Retinal pigment epithelial cell (primary cell): ENCODE measurements at places on chromosomes 4 and X.

DNA sequence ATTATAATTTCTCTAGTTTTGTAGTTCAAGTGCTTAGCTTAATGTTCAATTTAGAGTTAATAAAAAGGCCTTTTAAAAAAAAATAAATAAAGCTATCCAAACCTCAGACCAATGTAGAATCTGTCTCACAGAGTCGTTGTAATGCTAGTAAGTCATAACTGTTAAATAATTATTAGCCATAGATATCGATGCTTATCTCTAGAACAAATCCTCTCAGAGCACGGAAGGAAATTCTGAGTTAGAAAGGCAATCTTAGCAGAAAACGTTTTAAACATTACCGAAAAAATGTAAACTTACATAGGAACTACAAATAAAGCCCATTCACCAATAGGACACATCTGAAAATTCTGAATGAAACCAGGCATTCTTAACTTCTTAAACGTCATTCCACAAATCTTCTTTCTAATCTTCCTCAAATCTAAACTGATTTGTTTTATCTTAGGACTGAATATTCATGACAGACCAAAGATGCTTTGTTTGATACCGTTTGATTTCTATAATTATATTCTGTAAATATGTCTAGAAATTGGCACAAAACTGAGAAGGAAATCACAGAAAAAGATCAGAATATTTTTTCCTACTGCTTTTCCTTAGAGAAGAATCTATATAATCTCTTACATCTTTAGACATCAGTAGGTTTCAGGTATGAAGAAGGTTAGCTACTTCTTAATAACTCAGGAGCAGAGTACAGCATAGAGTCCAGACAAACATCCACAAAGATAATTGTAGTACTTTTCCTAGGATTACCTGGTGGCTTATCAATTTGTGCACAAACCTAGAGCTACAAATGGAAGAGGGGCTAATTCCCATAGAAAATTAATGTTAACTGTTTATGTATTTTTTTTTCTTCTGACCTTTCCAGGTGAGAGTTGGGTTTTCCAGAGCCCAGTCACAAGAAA is 140.7 kb downstream of the BTC start:
- DNase-seq, result no peak

GRCh38 chr4:121697564-121697963 is 784 bp upstream of the ANXA5 start:
- no peak for DNase-seq

- no peak for DNase-seq
Measured at GRCh38 chrX:37640142-37640541, 45.4 kb upstream of the XK start.

DNA sequence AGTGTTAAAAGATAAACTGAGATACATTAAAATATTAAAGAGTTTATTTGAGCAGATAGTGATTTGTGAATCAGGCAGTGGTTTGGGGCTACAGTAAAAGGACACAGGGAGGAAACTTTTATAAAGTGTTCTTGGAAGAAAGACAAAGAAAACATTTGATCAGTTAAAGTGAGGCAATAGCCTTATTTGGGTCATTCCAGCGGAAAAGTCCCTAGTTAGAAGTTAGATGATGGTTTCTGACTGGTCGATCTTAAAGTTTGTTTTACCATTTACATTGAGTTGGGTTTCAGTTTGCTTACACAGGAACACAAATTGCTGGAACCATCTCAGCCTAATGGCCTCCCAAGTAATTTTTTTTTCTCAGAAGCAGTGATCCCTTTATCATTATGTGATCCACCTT is 69.7 kb downstream of the PPP1R2C start:
- no peak for DNase-seq

DNA sequence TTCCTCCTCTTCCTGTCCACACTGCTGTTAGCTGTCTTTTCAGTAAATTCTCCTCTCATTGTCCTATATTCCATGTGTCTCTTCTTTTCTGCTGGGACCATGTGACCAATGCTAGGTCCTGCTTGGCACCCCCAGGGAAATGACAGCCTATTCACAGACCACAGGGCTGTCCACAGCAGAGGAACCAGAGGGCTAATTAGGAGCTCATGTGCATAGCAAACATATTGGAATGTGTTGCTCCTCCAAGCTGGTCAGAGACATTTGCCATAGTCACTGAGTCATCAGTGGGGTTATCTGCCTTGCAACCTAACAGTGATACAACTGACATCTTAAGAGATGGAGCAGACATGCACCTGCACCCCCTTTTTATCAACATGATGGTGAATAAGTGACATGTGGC is 67.9 kb upstream of the PUDP start:
- DNase-seq, result no peak

GRCh38 chr4:26185436-26185835 is 135.4 kb upstream of the RBPJ start:
- DNase-seq, result no peak

GRCh38 chr4:169906104-169906503 is 120.1 kb downstream of the MFAP3L start:
- DNase-seq, result no peak

DNA sequence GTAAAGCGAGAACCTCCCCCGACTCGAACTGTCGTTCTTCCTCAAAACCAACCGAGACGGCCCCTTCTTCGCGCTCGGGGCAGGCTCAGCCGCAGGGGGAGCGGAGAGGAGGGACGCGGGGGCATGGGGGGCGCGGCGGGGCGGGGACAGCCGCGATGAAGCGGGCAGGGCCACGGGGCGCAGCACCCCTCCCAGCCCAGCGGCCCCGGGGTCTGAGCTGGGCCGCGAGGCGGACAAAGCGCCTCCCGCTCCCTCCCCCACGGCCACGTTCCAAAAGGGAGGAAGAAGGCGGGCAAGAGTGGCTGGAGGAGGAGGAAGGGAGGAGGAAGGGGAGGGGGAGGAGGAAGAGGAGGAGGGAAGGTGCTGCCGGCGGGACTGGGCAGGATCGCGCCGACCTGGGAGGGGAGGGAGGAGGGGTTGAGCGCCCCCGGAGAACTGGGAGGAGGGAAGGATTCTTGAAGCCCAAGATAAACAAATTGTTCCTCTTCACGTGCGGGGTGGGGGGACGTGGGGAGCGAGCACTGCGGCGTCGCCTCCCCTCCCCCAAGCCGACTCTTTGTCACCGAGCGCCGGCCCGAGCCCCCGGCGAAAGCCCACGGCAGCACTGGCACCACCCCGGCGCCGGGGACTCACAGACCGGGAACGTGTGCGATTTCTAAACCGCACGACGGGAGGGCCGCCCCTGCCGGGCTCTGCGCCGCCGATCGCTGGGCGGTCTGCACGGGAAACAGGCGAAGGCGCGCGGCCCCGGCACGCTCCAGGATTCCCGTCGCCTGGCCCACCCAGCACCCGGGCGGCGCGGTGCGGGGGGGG is 2.9 kb downstream of the MAML3 start:
- DNase-seq, result peak; percentile 56

DNA sequence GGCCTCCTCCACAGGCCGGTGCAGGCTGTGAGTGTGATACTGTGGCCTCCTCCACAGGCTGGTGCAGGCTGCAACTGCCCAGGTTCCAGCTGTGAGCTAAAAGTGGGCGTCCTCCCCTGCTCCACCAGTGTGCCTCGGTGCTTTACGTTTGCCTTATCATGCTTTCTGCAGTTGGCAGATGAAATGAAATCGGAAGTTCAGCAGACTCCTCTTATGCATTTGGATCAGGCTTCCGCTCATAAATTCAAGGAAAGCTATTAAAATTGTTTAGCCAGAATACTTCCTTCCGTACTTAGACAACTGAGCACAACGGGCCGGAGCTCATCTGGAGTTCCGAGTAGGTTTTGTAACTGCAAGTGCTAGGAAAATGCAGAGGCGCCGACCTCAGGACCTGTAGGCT is 12.0 kb downstream of the CYP4V2 start:
- no peak for DNase-seq
